ENCODE measurements at places on chromosomes 3 and 15.
A peak's percentile ranks its signal among the peaks of the same experiment; 100 is the strongest.

- no peak for DNase-seq
Measured at GRCh38 chr3:184993394-184993793, 159.5 kb downstream of the C3orf70 start.

DNA sequence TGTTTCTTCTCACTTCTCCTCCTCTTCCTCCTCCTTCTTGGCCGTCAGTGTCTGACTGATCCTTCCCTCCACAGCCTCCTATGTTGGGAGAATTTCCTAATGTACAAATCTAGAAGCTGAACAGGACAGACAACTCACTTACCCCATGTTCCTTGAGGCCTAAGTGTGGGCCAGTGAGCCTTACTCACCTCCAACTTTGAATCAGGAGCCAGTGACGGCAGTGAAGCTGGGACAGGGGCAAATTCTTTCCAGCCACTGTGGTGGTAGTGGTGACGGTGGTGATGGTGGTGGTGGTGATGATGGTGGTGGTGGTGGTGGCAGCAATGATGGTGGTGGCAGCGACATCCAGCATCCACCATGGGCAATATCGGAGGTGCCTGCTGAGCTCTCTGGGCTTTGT is 166.3 kb downstream of the FAM43A start:
- no peak for DNase-seq

DNA sequence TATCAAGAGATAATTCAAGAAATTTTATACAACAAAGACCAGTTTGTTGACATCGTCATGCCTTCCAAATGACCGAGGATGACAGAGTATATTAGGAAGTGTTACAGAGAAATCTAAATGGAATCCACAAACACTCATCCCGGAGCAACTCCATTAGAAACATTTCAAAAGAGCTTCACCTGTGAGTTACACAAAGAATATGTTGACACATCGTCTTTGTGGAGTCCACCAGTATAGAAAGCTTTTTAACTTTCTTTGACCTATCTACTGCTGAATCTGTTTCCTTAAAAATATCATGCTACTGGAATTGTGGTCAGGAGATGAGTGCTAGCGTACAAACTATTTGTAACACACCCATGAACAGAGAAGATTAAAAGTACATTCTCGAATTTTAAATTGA is 130.4 kb downstream of the SUCLG2 start:
- no peak for DNase-seq

DNA sequence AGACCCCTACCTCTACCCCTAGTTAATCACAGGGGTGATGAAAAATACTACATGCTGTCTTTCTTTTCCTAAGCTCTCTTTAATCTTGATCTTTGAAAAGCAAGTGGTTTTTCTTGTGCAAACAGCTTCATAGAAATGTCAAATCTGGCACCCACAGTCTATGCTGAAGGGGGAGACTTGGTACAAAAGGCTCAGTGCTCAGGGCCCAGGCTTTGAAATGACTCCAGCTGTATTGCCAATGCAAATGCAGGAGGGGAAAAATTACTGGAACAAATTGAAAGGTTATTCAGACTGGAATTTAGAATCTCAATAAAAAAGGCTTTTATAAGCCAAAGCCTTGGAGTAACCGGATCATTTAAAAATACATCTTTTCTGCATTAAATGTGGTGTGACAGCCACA is 223.9 kb downstream of the LRTM1 start:
- DNase-seq: no peak

DNA sequence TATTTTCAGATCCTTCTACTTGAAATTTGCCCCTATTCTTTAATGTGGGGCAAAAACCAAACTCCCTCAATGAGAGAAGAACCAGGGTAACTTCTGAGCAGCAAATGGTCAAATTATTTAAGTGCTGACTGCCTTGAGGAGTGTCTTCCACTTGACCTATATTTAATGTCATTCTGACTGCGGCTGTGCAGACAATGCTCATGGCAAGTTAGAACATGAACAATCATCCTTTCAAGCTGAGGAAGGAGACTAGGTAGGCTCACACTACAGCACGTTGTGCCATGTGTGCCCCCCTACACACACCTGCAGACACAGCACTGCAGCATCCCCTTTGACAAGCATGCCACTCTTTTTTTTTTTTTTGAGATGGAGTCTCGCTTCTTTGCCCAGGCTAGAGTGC is 98.2 kb downstream of the OSBPL10 start:
- no peak for DNase-seq

GRCh38 chr15:81744364-81744763 is 301.5 kb downstream of the MEX3B start:
- no peak for DNase-seq

GRCh38 chr3:117118604-117119003 is 409.0 kb downstream of the TUSC7 start:
- no peak for DNase-seq

- DNase-seq: no peak
Measured at GRCh38 chr3:69008980-69009379, 4.5 kb downstream of the EOGT start.

DNA sequence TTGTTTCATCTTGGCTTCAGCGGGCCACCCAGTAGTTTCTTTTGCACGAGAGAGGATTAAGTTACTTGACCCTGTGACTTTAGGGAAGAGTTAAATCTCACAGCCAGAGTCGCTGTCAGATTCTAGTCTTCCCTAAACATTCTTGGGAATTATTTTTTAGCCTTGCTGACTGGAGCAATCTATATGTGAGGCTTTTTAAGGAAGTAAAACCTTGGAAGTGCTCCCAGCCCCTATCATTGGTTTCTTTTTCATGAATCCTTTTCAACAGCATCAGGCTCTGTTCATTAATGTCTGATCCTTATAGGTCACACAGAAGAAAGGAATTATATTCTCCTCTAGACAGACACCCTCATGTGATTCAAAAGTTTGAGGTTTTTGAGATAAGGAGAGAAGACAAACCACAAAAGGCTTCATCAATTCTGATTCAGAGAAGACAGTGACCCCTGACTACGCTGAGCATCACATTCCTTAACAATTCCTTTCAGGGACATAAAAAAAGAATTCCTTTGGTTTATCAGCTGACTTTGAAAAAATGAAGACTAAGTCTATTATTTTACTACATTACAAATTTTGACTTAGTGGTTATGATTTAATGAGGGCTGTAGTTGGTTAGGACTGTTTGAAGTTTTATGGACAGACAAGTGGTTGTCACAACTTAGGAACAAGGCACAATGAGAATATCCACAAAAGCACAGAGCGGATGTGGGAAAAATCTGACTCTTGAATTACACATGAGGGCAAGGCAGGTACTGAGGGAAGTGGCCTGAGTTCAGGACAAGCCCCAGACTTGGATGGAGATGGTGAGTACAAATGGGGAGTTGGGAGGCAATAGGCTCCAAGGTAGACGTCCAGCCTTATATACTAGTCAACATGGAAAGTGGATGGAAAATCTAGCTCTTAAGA is 171.1 kb upstream of the STT3B start:
- DNase-seq: no peak

GRCh38 chr15:101198031-101198575 is 53.7 kb downstream of the CHSY1 start:
- no peak for DNase-seq

GRCh38 chr15:70956201-70956995 is 63.8 kb downstream of the LRRC49 start:
- no peak for DNase-seq

GRCh38 chr15:59689626-59690236 is 611 bp upstream of the BNIP2 start:
- DNase-seq: peak; percentile 79

DNA sequence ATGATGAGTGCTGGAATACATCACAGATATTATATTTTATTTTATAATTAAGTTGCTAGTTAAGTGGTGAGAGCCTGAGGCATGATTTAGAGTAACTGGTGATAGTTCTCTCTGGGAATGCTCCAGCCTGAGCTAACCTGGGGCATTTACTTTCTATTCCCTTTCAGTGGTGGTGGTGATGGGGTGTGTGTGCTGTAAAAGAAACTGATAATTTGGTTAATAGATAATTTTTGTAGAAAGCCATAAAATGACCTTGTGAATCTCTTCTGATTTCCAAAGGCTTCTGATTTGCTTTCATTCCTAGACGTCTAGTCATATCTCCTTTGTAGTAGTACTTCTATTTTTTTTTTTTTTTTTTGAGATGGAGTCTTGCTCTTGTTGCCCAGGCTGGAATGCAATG is 46.8 kb upstream of the DPPA4 start:
- no peak for DNase-seq

GRCh38 chr15:51089699-51090453 is 4.8 kb downstream of the TNFAIP8L3 start:
- DNase-seq: no peak

DNA sequence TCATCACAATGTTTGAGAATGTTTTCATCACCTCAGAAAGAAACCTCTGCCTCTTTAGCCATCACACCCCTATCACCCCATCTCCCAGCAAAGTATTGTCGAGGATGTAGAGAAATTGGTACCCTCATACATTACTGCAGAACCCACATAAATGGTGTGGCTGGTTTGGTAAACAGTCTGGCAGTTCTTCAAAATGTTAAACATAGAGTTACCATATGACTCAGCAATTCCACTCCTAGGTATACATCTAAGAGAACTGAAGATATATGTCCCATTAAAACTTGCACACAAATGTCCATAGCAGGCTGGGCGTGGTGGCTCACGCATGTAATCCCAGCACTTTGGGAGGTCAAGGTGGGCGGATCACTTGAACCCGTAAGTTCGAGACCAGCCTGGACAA is 8.7 kb upstream of the ETFA start:
- no peak for DNase-seq

All from CD4-positive, alpha-beta T cell treated with Interleukin-17A for 1 hour (primary cell).